Activated naive CD4-positive, alpha-beta T cell (primary cell): ENCODE measurements at places on chromosomes 13 and 19.

DNA sequence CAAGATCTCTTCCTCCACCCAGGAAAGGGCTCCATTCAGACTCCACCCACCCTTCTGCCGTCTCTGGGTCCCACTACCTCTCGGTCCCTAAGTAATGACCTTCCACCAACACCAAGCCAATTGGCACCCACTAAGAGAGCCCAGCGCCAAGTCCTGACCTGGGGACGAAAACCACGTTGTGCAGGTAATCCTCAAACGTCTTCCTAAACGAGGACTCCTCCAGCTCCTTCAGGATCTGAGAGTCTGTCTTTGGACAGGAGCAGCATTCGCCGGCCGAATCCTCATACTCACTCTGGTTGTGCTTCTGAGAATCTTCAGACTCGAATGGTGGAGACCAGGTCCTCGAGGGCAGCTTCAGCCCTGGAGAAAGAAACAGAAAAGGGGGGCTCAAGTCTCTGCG is 83.1 kb downstream of the ZNF557 start:
- DNase-seq, result no peak

GRCh38 chr13:111401755-111402154 is 81.3 kb downstream of the TEX29 start:
- DNase-seq, result no peak

- DNase-seq, result no peak
These were observed 67.7 kb upstream of the LSM14A start for GRCh38 chr19:34104557-34104956.

DNA sequence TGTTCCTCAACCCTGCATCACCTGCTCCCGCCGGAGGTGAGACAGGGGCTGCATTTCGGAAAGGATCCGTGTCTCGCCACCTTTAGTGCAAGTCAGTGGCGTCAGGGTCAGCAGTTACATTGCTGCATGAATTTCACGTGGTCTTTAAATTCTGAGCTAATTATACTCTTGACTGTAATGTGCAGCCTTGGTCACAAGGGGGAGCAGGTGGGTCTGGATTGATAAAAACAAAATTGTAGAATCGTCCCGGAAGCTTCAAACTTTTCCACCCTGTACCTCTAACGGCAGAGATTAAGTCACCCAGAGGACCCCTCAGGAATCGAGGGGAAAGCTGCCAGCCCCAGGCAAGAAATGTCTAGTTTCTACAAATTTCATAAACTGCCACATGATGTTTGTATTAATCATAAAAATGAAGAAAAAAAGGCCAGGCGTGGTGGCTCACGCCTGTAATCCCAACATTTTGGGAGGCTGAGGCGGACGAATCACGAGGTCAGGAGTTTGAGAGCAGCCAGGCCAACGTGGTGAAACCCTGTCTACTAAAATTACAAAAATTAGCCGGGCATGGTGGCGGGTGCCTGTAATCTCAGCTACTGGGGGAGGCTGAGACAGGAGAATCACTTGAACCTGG is 20.2 kb downstream of the BBC3 start:
- peak; percentile 57 for DNase-seq

GRCh38 chr19:19427944-19428343 is 22.5 kb downstream of the GATAD2A start:
- DNase-seq, result no peak

DNA sequence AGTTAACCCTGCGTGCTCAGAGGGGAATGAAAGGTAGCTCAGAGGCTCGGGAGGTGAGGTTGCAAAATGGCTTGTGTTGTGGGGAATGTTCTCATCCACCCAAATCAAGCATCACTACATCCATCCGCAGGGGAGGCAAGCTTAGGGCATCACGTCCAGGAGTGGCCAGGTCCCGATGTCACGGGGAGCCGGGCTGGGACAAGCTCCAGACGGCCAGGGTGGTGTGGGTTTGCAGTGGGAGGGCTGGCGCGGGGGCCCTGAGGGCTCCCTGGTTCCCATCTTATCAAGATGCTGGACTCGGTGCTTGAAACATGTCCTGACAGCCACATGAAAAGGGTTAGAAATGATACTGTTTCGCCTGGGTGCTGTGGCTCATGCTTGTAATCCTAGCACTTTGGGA is 25.8 kb downstream of the EPN1 start:
- DNase-seq, result no peak

- peak; percentile 15 for DNase-seq
These were observed 19.9 kb upstream of the FBXO27 start for GRCh38 chr19:39052243-39052746.

GRCh38 chr13:48801255-48801654 is 147.5 kb downstream of the CYSLTR2 start:
- no peak for DNase-seq

GRCh38 chr19:10553943-10554381 is 10.3 kb downstream of the ATG4D start:
- DNase-seq, result peak; percentile 41

DNA sequence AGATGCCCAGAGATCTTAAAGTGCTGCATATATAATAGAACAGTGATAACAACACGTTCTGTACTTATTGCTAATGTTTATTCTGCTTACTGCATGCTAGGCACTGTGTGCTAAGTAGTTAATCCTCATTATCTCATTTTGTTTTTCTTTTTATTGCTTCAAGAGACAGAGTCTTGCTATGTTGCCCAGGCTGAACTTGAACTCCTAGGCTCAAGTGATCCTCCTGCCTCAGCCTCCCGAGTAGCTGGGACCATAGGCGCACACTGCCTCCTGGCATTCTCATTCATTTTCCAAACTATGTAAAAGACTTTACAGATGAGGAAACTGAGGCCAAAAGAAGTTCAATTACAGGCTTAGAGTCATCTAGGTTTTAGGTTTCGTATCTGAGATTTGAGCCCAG is 548.4 kb downstream of the GPC6 start:
- no peak for DNase-seq

- DNase-seq, result no peak
These were observed 380.3 kb downstream of the MYO16 start for GRCh38 chr13:109009756-109010155.

GRCh38 chr13:51152701-51153100 is 41.6 kb upstream of the C13orf42 start:
- no peak for DNase-seq

DNA sequence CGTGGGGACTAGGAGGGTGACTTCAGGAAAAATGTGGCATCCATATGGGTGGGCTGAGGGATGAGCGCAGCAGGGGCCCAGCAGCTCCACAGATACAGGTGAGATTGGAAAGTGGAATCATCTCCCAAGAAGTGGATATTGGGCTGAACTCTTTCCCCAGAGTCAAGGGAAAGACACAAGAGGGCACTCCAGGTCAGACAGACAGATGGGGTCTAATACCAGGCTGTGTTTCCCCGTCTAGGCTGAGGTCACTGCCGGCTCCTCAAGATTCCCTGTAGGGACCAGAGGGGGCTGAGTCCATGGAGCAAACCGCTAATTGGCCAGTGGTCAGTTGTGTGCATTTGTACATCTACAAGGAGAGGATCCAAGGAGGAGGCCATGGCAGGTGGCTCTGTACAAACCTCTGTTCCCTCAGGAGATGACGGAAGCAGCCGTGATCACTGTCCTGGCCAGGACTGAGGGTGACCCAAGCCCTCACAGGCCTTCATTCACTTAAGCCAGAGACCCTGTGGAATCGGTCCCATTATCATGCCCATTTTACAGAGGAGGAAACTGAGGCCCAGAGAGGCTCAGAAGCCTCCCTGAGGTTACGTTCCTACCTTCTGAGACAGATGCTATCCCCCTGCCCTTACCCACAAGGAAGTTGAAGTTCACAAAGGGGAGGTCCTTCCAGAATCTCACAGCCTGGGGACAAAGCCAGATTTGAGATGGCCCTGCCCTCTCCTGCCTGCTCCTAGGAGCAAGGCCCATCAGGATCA is 14.9 kb upstream of the IGLON5 start:
- DNase-seq, result no peak

- no peak for DNase-seq
These were observed 14.2 kb downstream of the NDUFA11 start for GRCh38 chr19:5889288-5889971.
